ENCODE measurements at places on chromosomes 3 and 15.

GRCh38 chr3:161894657-161895056 lies 398.0 kb downstream of the OTOL1 start:
- DNase-seq, result no peak

- DNase-seq, result peak; percentile 61
Observed at GRCh38 chr15:71780115-71780976, 30.0 kb upstream of the NR2E3 start.

DNA sequence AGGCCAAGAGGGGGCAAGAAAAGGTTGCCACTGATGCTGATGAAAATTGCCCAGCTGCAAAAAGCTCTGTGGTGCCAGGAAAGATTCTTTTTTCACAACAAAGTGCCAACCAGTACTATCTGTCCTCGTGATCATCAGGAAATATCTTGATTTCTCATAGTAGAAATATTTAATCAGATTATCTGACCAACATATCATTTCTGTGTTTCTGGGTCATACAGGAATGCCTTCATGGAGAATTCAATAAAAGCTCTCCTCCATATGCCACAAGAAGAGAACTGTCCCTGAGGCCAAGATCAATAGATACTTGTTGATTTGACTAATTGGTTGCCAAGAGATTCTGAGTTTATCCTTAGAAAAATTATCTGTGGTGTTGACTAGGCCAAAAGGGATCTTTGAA lies 63.5 kb downstream of the FSIP1 start:
- DNase-seq, result no peak

- DNase-seq, result no peak
Observed at GRCh38 chr3:174101244-174101643, 703.7 kb downstream of the NLGN1 start.

- DNase-seq, result no peak
Observed at GRCh38 chr3:193418576-193419373, 40.2 kb upstream of the ATP13A5 start.

GRCh38 chr3:15495461-15496340 lies 25.8 kb downstream of the COLQ start:
- DNase-seq, result no peak

DNA sequence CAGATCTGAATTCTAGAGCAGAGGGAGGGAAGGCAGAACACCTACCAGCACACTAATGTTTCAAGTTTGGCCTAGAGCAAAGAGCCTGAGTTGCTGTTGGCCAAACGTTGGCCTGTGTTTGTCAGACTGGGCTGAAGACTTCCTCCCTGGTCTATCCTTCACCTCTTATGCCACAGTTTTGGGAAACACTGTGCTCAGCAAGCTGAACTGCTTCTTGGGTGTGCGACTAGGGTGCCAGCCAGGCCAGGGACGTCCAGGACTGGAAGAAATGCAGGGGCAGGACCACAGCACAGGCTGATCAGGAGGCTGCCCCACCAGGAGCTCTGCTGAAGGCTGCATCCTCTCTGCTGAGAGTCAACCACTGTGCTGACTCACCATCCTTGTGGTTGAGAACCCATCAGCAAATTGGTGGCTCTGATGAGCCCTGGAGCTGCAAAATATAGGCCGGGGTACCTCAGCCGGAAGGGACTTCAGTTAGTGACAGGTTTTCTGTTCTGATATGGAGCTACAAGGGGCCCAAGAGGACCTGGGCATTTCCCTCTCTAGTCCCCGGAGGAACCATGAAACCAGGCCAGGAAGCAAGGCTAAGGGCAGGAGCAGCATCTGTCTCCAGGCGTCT lies 131.6 kb upstream of the RASGRP1 start:
- DNase-seq, result peak; percentile 37

- no peak for DNase-seq
Observed at GRCh38 chr15:47139965-47140364, 577.3 kb upstream of the SEMA6D start.

- no peak for DNase-seq
Observed at GRCh38 chr3:43525386-43525785, 96.4 kb downstream of the ANO10 start.

DNA sequence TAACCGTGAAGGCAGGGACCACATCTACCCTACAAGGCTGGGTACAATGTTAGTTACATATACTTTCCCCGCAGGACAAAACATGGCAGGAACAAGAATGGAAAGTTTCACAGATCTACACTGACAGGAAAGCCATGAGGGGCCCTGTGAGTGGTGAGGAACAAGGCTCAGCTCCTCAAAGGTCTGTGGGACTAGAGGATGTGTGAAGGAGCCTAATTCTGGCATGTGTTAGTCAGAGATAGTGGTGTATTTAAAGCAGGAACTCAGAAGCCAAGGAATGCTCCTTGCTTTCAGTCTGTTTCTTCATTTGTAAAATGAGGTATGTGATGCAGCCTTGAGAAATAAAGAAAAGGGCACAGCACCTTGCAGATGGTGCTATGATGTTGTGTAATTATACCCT lies 25.1 kb downstream of the ETV5 start:
- DNase-seq, result no peak

DNA sequence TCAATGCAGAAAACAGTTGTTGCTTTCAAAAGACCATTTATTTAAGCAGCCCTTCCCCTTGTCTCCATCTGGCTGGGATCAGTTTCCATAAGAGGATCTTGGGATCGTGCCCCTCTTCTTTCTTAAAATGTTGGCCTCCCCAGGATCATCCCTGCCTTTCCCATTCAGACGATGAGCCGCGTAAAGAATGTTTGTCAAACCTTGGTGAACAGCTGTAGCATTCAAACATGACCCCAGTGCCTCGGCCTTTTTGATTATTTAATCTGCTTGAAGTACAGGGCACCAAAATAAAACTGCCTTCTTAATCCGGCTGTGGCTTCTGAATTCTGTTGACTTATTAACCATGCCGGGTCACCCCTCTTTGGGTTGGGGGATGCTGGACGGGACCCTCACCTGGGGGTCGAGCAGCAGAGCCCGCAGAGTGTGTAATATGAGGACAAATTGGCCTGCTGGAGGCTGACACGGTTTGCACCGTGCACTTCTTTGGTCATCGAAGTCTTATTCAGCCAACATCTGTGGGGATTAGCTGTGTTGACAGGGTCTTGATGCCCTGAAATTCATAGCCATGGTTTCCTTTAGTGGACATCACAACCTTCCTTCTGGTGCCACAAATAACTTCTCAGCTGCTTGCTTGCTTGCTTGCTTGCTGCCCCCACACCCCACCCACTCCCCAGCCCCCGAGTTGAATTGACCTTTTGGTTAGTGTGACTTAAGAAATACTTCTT lies at the start of gene LRTM1:
Gene LRTM1 (minus strand): TSS at position 14 of the 725 bp plus-strand sequence. CDS start 148 bp downstream, outside the sequence.
- no peak for DNase-seq

DNA sequence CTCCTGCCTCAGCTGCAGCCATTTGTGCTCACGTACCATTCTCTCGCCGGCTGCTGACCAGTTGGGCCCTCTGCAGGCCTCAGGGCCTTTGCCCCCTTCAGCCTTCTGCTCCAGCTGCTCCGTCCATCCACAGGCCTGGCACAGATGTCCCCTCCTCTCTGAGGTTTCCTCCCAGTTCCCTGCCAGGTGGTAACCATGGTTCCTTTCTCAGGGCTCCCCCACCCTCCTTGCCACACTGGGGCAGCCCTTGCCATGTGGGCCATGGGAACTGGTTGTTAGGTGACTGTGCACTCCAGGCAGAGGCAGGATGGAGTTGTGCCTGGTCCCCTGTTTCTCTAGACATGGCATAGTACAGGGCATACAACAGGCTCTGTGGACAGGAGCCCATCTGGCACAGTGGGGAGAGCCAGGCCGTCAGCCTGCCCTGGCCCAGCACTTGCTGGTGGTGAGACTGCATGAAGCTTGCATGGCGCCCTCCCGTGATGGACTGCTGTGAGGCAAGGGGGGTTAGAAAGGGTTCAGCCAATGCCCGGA lies 148.9 kb downstream of the DNAJB8 start:
- DNase-seq, result no peak

DNA sequence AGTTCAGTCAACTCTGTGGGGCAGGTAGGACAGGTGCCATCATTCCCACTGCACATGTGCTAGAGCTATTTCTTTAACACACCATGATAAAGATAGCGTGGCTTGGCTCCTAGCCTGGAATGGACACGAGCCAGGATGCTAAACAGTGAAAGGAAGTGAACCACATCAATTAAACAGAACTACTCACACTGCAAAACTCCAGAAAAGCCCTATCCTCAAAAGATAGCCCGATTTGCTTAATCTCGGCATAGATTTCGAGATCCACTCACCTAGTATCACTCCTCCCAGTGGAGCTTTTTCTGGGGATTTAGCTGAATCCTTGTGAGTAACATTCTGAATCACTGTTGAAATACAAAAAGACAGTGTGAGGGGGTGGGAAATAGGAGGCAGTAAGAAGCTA lies 118.0 kb downstream of the ABI3BP start:
- peak; percentile 12 for DNase-seq

GRCh38 chr3:87045473-87045872 lies 54.5 kb upstream of the VGLL3 start:
- DNase-seq, result no peak

DNA sequence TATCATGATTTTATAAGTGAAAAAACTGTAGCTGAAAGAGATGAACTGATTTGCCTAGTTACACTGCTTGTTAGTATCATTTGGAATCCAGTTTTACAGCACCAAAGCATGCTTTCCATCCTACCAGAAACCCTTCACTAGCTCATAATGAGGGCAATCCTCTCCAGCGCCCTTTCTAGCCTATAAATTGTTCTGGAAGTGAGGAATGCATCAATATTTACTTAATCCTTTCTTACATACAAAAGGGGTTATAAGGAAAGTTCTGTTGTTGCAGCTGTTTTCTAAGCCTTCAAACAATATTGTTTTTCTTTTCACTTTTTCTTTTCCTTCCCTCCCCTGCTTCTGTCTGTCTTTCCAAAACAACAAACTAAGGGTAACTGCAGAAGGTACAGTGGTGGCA lies 11.0 kb upstream of the PCCB start:
- no peak for DNase-seq

DNA sequence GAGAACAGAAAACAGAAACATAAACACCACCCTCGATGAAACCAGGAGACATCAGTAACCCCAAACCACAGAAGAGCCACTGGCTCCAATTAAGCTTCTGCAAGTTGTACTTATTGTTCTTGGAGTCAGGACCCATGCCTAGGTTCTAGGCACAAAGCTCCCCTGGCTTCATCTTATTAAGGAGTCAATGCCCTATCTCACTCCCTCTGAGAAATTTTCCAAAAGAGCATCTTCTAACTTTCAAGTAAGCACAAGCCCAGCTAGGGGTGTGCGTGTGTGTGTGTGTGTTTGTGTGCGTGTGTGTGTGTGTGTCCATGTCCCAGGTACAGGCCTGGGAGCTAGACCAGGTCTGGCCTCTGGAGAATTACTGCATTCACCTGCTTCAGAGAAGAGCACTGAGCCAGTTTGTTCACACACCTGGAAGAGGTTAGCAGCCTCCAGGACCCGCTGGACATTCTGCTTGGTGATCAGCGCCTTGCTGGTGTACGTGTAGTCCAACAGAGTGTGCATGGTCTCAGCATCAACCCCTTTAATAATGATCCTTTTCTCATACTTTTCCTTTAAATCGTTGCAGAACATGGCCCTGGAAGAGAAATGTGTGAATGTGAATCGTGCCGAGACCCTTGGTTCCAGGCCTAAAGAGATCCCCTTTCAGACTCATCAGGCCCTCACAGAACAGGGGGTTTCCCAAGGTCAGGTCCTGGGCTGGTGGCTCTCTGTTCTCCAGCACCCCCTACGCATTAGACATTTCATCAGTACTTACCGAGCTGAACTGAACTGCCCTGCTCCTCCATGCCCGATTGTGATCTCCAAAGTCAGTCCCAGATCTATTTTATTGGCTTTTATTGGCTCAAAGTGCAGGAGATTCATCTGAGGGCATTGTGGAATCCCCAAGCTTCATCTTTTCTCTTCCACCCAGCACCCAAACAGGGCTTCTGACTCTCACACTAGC lies 27.8 kb downstream of the KLHL6 start:
- DNase-seq, result no peak

GRCh38 chr3:73427048-73427706 lies 197.6 kb downstream of the PDZRN3 start:
- no peak for DNase-seq

- no peak for DNase-seq
Observed at GRCh38 chr3:21573291-21573690, 177.7 kb downstream of the ZNF385D start.

DNA sequence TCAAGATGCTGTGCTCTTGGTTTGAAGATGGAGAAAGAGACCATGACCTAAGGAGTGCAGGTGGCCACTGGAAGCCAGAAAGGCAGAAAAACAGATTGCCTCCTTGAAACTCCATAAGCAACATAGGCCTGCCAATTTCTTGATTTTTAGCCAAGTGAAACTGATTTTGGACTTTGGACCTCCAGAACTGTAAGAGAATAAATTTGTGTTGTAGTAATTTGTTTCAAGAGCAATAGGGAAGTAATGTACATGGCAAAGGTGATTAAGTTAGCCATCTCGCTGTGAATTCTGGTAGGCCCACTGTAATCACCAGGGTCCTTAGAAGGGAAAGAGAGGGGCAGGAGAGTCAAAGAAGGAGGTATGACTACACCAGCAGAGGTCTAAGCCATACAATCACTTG lies 238.8 kb downstream of the CNTN3 start:
- no peak for DNase-seq

DNA sequence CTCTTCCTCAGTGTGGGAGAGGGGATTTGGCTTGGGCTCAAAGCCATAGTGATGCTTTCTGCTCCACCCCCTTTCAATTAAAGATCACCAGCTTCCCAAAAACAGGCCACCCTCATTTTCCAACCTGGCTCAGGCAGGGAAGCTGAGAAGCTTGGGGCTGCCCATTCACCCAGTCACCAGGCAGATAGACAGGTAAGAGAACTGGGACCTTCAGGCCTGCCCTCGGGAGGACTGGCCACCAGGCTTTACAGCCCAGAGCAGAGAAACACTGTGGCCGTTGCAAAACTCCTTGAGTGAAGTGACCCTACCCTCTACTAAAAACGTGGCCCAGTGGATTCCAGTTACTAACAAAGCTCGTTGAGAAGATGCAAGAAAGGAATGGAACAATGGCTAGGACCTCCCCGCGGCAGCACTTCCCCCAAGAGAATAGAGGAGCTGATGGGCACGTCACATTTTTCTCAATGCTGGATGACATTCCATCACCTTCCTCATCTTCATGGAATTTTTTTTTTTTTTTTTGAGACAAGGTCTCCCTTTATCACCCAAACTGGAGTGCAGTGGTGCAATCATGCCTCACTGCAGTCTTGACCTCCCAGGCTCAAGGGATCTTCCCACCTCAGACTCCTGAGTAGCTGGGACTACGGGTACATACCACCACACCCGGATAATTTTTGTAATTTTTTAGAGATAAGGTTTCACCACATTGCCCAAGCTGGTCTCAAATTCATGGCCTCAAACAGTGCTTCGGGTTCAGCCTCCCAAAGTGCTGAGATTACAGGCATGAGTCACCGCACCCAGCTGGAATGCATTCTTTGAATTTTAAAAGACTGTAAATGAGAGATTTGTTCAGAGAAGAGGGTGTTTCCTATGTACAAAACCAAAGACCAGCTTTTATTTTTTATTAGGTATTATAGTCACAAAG lies 37.9 kb downstream of the LIPC start:
- peak; percentile 37 for DNase-seq

- DNase-seq, result no peak
Observed at GRCh38 chr3:147046916-147047315, 359.4 kb downstream of the ZIC4 start.

- no peak for DNase-seq
Observed at GRCh38 chr3:97981886-97982285, 9.7 kb upstream of the RIOX2 start.

- no peak for DNase-seq
Observed at GRCh38 chr3:157953565-157953964, 152.7 kb downstream of the SHOX2 start.

- no peak for DNase-seq
Observed at GRCh38 chr15:67253549-67254237, 768 bp downstream of the AAGAB start.
